Endothelial cell of umbilical vein (primary cell): ENCODE measurements at places on chromosomes 3 and 15. TPM values are rescaled to one million over a fixed set of nuclear protein-coding genes. Genes with fewer than 3 reads are reported as not detected.

- no peak overlapping the region for H3K4me3 ChIP-seq
- H3K4me1 ChIP-seq, result no peaks in the 10 kb centered on the region
- H3K27ac ChIP-seq, result no peak overlapping the region
- DNase-seq, result no peak
- no peaks in the 10 kb centered on the region for H3K27me3 ChIP-seq
Measured at GRCh38 chr3:52552089-52552488, 15.7 kb downstream of the UQCC5 start.

DNA sequence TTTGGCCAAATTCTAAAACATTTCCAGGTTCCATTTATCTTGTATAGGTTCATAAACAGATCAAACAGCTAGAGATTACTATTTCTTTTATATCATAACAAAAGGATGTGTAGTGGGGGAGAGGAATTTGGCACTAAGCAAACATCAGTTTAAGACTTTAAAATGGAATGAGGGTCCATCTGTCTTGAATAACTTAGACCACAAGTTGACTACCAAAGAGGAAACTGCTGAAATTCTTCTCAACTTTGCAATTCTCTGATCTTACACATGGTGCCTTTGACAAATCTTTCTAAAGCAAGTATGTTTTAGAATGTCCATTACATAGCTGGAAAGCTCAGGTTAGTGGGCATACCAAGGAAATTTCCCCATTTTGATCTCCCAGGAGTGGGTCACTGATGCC lies 140.5 kb upstream of the ADAMTS9 start:
- no peaks in the 10 kb centered on the region for H3K4me1 ChIP-seq
- H3K4me3 ChIP-seq, result no peak overlapping the region
- no peak overlapping the region for H3K27ac ChIP-seq
- no peaks in the 10 kb centered on the region for H3K27me3 ChIP-seq

DNA sequence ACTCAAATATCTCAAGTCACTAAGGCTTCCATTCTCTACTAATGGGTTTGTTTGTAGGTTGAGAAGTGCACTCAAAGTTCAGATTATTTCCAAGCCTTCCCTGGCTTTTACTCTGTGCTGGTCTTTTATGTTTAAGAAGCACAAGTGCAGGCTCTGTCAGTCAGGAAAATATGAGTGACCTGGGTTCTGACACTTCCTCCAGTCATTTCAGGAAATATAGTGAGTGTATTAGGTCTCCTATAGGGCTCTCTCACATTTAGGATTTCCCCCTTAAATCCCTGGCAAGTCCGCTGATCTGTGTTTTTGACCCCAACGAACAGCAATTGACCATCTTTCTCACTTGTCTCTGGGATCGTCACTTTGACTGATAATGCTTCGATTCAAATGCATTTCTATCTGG lies 210.2 kb downstream of the ARPP21 start:
- H3K27ac ChIP-seq, result no peak overlapping the region
- no peaks in the 10 kb centered on the region for H3K4me1 ChIP-seq
- no peak for DNase-seq
- H3K4me3 ChIP-seq, result no peak overlapping the region
- H3K27me3 ChIP-seq, result no peaks in the 10 kb centered on the region

The PPP2R3A gene
- total RNA-seq, result 13.8 and 14.6 TPM in 2 replicates

- H3K27me3 ChIP-seq, result no peaks in the 10 kb centered on the region
- H3K4me3 ChIP-seq, result no peak overlapping the region
- no peaks in the 10 kb centered on the region for H3K36me3 ChIP-seq
- H3K4me1 ChIP-seq, result peaks cover 25% of the 10 kb centered on the region
- peak; percentile 93 for DNase-seq
Measured at GRCh38 chr3:29525254-29525881, 244.5 kb downstream of the RBMS3 start.

The TBCCD1 gene
- 16.5 and 18.6 TPM in 2 replicates for total RNA-seq

DNA sequence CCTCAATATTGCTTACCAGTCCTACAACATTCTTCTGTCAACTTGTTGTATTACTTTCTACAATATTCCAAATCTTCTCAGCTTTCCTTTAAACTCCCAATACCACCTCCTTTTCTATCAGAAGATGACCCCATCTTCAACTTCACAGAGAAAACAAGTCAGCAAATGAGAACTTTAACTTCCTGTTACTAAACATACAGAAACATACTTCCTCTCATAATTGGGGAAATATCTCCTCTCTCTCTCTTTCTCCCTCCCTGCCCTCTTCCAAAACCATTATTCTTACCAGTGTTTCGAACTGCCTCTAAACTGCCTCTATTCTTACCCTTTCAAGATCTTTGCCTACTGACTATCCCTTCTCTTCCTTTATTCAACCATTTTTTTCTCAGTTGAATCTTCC lies 1.8 kb upstream of the SNAP23 start:
- peaks cover 52% of the 10 kb centered on the region for H3K4me1 ChIP-seq
- H3K36me3 ChIP-seq, result no peaks in the 10 kb centered on the region
- H3K27ac ChIP-seq, result peak overlapping the region; percentile 95
- no peak for DNase-seq
- H3K4me3 ChIP-seq, result no peak overlapping the region
